Gastroesophageal sphincter (tissue), 4 donors: ENCODE measurements at places on chromosomes 7 and 10. TPM values are rescaled to one million over a fixed set of nuclear protein-coding genes. Genes with fewer than 3 reads are reported as not detected.
A peak's percentile ranks its signal among the peaks of the same experiment; 100 is the strongest.

DNA sequence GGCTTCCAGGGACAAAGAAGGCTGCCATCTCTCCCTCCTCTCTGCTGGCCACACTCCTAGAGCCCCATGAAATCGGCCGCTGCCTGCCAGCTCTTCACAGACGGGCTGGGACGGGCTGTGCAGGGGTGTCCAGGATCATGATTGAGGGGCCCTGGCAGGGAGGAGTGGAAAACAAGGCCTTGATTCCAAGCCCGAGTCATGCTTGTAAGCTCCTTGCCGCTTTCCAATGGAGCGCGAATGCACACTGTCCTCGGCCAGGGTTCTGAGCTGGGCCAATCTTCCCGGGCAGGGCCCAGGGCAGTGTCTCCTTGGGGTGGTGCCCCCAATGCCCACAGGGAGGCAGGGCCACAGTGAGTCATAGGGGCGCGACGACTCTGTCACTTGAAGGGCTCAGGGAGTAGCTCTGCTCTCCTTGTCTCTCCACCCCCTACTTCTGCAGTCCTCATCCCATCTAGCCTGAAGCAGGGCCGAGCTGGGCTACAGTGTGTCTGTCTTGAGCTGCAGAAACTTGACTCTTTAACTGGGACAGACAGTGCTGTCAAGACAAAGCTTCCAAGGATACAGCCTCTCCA is 186.2 kb upstream of the SVIL start:
- peak overlapping the region; percentile 87 for H3K27ac ChIP-seq
- peak; percentile 76 for ATAC-seq
- peak overlapping the region; percentile 4 for H3K4me3 ChIP-seq

GRCh38 chr10:44977287-44978212 is 1.1 kb downstream of the DEPP1 start:
- peak overlapping the region; percentile 94 for H3K27ac ChIP-seq
- no peaks in the 10 kb centered on the region for H3K27me3 ChIP-seq
- no peak for ATAC-seq
- H3K4me3 ChIP-seq = peak overlapping the region; percentile 67
- no peaks in the 10 kb centered on the region for H3K36me3 ChIP-seq

DNA sequence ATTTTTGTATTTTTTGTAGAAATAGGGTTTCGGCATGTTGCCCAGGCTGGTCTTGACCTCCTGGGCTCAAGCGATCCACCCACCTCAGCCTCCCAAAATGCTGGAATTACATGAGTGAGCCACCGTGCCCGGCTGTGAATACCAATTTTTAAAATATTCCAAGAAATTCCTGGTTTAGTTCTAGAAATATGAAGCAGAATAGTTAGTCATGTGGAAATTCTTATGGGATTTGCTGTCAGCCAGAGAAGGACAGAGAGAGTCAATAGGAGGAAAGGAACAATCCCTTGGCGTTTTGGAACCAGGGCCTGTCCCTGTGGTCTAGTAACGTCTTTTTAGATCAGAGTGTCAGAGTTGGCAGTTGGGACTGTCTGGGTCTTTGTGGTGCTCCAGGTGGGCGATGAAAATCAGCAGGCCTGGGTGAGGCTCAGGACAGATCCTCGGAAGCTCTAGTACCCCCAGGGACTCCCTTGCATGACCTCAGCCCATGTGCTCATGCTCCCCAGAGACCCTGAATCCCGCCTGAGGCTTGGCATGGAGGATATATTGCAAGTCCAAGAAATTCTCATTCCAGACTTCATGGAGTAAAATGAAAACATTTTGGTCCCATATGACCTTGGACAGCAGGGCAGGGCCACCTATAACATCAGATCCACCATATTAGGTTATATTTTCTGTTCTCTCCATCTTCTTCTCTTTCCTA is 7.8 kb downstream of the NODAL start:
- peaks cover 28% of the 10 kb centered on the region for H3K4me1 ChIP-seq
- H3K27ac ChIP-seq = peak overlapping the region; percentile 86
- no peak for ATAC-seq
- H3K36me3 ChIP-seq = peaks cover 22% of the 10 kb centered on the region
- no peak overlapping the region for H3K4me3 ChIP-seq

- peaks cover 5% of the 10 kb centered on the region for H3K4me1 ChIP-seq
- no peaks in the 10 kb centered on the region for H3K36me3 ChIP-seq
- no peak overlapping the region for H3K4me3 ChIP-seq
Observed at GRCh38 chr10:14560791-14561765, 213.6 kb downstream of the FAM107B start.

DNA sequence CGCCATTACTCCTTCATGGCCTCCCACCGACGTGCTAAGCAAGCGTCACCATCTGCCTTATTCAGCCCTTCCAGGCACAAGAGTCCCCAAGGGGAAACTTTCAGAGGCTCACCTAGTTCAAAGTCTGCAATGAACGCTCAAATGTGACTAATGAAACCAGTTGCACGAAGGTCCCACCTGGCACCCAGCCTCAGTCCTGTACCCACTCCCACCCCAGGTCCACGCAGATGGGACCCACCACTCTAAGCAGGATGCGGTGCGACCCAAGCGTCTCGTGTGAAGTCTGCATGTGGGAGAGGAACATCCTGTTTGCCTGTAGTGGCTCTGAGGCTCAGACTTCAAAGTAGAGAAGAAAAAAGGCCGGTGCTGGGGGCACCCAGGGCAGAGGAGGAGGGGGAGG is 40.3 kb downstream of the RGS10 start:
- no peaks in the 10 kb centered on the region for H3K27me3 ChIP-seq
- H3K36me3 ChIP-seq = no peaks in the 10 kb centered on the region
- H3K27ac ChIP-seq = no peak overlapping the region
- no peak for ATAC-seq

- peak; percentile 85 for ATAC-seq
- H3K4me3 ChIP-seq = peak within 1 kb of the TSS; percentile 32
- H3K4me1 ChIP-seq = peaks cover 21% of the 10 kb centered on the region
- no peaks in the 10 kb centered on the region for H3K27me3 ChIP-seq
- peak within 1 kb of the TSS; percentile 54 for H3K27ac ChIP-seq
Observed at GRCh38 chr10:100969187-100970075, at the start of gene SEMA4G. TSS of gene SEMA4G (plus strand) at chr10:100969504. CDS start at chr10:100972913, 3,409 bp downstream.

The GSTO2 gene
- 0.16 TPM for total RNA-seq

The LIPK gene
- total RNA-seq = not detected

The MYOZ1 gene
- not detected for total RNA-seq

The ACSL5 gene
- 2.0 TPM for total RNA-seq

The PIK3AP1 gene
- 5.8 TPM for total RNA-seq

The PLEKHA8 gene
- 16.3 TPM for total RNA-seq

The CALML3 gene
- not detected for total RNA-seq
